Central memory CD4-positive, alpha-beta T cell (primary cell): ENCODE measurements at places on chromosomes 12 and 14.

GRCh38 chr14:61037215-61037614 lies 56.2 kb downstream of the SLC38A6 start:
- DNase-seq: no peak

GRCh38 chr14:92473261-92473968 lies 40.2 kb upstream of the RIN3 start:
- DNase-seq: no peak

DNA sequence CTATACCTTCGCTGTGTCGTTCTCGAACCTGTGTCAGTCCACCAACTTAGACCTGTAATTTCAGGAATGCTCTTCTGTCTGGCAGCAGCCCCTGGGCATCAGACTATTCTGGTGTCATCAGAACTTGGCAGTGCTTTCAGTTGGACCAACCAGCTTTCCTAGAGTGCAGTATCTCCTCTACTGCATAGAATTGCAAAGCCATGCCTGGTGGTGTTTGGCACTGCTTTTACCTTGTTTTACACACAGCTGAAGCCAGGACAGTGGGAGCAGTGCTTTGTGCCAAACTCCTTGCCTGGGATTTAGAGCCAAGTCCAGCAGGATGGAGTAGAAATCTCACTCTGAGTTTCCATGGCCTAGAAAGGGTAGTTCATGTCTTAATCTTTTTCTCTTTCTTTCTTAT lies 1.5 kb downstream of the FLVCR2 start:
- DNase-seq: no peak

DNA sequence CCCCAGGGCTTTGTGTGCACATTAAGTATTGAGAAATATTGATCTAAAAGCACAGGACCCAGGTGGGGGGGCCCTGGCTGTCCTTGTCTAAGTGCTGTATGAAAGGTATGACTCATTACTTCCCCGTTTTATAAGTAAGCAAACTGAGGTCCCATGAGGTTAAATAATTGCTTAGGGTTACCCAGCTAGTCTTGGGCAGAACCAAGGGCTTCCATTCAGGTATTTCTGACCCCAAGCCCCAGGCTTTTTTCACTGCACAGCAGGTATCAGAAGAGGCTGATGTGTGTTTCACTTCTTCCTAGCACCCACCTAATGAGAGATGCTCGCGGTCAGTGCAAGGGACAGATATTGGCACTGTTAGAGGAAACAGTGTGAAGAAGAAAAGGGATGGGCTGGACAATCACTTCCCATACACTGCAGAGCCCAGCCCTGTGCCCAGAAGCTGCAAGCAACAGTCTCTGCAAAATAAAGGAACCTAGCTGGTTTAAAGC lies 4.7 kb upstream of the TC2N start:
- DNase-seq: no peak

DNA sequence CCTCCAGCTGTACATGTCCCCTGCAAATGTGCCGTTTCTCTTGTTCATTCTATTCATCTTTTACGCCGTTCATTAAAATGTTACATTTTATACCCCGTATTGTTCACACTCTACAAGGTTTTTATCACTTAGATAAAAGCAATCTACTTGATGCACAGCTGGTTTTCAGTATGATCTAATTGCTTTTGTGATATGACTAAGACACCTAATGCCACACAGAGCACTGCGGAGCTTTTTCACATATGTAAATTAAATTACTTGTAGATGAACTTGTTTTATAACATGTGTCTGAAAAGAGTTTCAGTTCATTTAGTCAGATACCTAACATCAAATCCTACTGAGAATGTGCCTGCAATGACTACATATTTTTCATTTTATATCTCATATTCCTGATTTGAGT lies 40.9 kb upstream of the RERGL start:
- DNase-seq: no peak

- no peak for DNase-seq
Measured at GRCh38 chr12:4217091-4217490, 56.5 kb upstream of the CCND2 start.

DNA sequence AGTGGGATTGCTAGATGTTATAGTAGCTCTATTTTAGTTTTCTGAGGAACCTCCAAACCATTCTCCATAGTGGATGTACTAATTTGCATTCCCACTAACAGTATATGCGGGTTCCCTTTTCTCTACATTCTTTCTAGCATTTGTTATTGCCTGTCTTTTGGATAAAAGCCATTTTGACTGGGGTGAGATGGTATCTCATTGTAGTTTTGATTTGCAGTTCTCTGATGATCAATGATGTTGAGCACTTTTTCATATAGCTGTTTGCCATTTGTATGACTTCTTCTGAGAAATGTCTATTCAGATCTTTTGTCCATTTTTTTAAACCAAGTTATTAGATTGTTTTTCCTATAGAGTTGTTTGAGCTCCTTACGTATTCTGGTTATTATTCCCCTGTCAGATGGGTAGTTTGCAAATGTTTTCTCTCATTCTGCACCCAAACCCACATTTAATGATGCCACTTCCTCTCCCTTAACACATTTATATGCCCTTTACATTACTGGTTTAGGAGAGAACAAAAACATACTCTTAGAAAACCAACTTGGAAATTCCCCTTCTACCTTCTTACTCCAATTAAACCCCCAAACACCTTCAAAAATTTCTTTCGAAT lies 48.2 kb downstream of the NELL2 start:
- peak; percentile 74 for DNase-seq

GRCh38 chr12:131202592-131203378 lies 249.1 kb downstream of the ADGRD1 start:
- DNase-seq: no peak
